ENCODE measurements at places on chromosomes 6 and 20.

- DNase-seq, result no peak
Observed at GRCh38 chr20:58086763-58087561, 141.5 kb downstream of the ANKRD60 start.

GRCh38 chr20:59437601-59438031, 137.2 kb downstream of the EDN3 start:
- DNase-seq, result no peak

- no peak for DNase-seq
Observed at GRCh38 chr6:10886691-10887502, at the start of gene SYCP2L. Gene SYCP2L, plus strand, starts transcription at chr6:10887052. Its CDS starts 75 bp downstream, at chr6:10887127.

- no peak for DNase-seq
Observed at GRCh38 chr6:119856136-119856535, 506.6 kb upstream of the MAN1A1 start.

DNA sequence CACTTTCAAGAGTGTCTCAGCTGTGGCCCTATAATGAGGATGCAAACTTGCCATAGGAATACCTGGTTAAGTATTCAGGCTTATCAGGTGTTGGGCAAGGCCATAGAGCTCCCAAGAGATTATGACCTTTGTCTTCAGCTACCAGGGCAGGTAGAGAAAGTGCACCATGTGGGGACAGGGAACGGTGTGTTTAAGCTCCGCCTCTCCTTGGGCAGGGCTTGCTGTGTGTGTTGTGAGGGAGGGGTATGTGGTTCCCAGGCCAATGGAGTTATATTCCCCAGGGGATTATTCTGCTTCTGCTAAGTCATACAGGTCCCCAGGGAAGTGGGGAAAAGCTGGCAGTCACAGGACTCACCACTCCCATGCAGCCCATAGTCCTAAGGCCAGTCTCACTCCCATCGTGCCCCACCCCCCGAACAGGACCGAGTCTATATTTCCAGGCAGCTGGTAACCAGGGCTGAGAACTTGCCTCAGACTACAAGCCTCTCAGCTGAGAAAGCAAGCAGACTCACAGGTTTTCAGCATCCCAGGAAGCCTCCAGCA, 660.2 kb downstream of the HTR1B start:
- no peak for DNase-seq

- no peak for DNase-seq
Observed at GRCh38 chr6:109762166-109762565, 71.1 kb downstream of the FIG4 start.

DNA sequence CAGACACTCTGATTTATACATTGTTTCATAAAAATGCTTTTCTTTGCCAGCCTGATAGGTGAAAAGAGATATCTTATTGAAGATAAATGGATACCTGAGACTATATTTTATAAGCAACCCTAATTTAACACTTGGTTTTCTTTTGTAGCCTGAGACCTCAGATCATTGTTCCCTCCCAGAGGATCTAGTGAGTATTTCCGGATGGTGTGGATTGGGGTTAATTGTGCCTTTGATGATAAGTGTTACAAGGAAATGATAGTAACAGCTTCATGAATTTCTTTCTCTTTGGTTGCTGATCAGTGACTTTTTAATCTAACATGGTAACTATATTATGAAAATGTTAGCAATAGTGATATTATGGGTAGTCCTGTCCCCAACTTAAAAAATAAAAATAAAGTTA, 30.4 kb downstream of the KDM1B start:
- no peak for DNase-seq

DNA sequence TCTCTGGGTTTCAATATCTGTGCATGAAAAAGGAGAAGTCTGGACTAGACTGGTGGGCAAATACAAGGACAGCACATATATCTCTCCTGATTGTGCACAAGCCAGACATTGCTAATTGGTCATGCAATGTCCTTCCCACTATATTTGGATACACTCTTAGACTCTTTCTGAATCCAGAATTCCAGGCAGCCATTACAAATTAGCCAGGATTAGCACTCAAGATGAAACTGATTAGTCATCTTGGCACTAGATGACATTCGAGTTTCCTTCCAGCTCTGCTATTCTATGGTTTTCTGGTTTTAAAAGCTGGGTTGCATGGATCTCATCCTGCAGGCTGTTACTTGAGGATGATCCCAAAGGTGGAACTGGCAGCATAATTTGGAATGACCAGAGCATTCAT, 73.2 kb downstream of the SCP2D1 start:
- DNase-seq, result no peak

GRCh38 chr20:1163105-1163504, 21.7 kb downstream of the TMEM74B start:
- no peak for DNase-seq

GRCh38 chr6:135465307-135465706, 32.2 kb downstream of the AHI1 start:
- no peak for DNase-seq

DNA sequence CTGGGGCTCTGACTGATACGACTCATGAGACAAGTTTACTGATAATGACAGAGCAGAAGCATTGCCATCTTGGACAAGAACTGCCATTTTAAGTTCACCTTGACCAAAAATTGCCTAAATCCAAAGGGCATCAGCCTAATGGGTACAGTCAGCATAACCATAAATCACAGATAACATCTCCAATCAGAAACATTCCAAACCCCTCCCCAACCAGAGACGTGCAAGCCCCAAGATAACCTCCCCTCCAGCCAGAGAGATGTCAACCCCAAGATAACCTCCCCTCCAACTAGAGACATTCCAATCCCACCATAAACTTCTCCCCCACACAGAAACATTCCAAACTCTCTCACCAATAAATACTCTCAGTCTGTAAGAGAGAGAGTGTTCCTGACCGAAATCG, 10.5 kb downstream of the GPLD1 start:
- no peak for DNase-seq

- no peak for DNase-seq
Observed at GRCh38 chr6:133631421-133631820, 257.5 kb upstream of the TCF21 start.

DNA sequence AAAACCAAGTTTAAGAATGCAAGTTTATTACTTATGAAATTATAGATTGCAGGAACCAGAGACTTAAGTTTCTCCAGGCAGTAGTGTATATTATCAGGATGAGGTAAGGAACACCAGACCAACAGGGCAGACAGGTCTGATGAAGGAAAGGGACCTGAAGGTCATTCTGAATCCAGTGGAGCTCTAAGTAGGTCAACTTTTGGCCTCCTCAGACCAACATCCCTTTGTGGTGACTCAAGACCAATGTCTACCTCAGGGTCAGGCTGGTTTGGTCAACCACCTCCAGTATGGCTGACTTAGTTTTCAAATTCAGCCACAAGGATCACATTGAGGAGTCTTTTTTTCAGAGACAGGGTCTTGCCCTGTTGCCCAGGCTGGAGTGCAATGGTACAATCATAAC, 38.7 kb upstream of the TFAP2A start:
- no peak for DNase-seq

GRCh38 chr20:11700831-11701230, 216.9 kb upstream of the BTBD3 start:
- DNase-seq, result no peak

GRCh38 chr6:110039981-110040383, 61.9 kb downstream of the GPR6 start:
- no peak for DNase-seq

GRCh38 chr6:38644951-38645350, 5.2 kb upstream of the BTBD9 start:
- no peak for DNase-seq

- DNase-seq, result no peak
Observed at GRCh38 chr6:20116792-20117191, 95.5 kb downstream of the MBOAT1 start.

GRCh38 chr20:38165089-38165965, at the start of gene TGM2:
Gene TGM2, minus strand, starts transcription at chr20:38165270. Its CDS starts 72 bp downstream, at chr20:38165198.
- DNase-seq, result no peak

- no peak for DNase-seq
Observed at GRCh38 chr20:55580475-55580874, 424.8 kb downstream of the CBLN4 start.

- DNase-seq, result no peak
Observed at GRCh38 chr6:31178143-31179041, 7.9 kb upstream of the POU5F1 start.

- DNase-seq, result no peak
Observed at GRCh38 chr6:42783876-42784642, 2.2 kb downstream of the BICRAL start.
